ENCODE measurements at places on chromosomes 16 and 17.

- H3K4me3 ChIP-seq, result no peak overlapping the region
- DNase-seq, result no peak
- H3K27ac ChIP-seq, result no peak overlapping the region
- H3K36me3 ChIP-seq, result no peaks in the 10 kb centered on the region
- H3K27me3 ChIP-seq, result no peaks in the 10 kb centered on the region
- H3K4me1 ChIP-seq, result peaks cover 25% of the 10 kb centered on the region
Measured at GRCh38 chr17:78981010-78981888, 1.5 kb upstream of the LGALS3BP start.

GRCh38 chr16:50303605-50304466, 37.5 kb downstream of the ADCY7 start:
- no peak overlapping the region for H3K27ac ChIP-seq
- H3K4me3 ChIP-seq, result no peak overlapping the region
- no peaks in the 10 kb centered on the region for H3K36me3 ChIP-seq
- DNase-seq, result peak; percentile 8

DNA sequence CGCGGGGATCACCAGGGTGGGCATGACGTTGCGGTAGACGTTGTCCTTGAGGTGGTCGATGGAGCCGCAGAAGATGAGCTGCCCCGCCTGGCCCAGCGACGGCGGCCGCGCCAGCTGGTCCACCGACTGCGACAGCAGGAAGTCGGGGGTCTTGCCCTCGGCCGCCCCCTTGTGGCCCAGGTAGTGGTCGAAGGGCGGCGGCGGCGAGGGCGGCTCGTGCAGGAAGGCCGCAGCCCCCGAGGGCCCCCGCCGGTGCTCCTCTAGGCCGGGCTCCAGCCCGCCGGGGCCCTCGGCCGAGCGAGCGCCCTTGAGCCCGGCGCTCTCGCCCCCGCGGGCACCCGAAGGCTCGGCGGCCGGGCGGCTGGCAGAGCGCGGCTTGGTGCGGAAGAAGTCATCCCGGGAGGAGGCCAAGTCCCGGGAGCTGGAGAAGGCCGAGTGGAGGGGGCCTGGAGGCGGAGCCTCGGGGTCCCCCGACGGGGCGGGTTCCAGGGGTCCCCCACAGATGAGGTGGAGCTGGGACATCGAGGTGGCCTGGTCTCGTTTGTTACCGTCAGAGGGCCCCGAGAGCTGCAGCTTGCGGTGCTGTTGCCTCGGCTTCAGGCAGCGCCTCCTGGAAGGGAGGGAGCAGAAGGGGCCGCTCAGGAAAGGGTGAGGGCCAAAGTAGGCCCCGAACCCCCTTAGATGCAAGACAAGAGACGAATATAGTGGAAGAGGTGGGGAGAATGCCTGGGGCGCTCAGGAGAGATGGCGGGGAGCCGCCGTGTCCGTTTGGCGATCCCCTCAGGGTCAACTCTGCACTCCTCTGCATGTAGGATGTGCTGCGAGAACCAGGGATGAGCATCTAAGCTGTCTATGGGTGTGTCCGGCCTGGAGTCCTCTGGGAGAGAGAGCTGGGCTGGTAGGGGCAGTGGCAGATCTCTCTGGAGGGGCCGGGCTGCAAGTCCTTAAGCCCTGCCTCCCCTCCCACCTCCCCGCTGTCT, 8.8 kb downstream of the FAM171A2 start:
- H3K4me3 ChIP-seq, result no peak overlapping the region
- peaks cover 35% of the 10 kb centered on the region for H3K36me3 ChIP-seq
- no peaks in the 10 kb centered on the region for H3K4me1 ChIP-seq
- no peak for DNase-seq
- no peak overlapping the region for H3K27ac ChIP-seq

DNA sequence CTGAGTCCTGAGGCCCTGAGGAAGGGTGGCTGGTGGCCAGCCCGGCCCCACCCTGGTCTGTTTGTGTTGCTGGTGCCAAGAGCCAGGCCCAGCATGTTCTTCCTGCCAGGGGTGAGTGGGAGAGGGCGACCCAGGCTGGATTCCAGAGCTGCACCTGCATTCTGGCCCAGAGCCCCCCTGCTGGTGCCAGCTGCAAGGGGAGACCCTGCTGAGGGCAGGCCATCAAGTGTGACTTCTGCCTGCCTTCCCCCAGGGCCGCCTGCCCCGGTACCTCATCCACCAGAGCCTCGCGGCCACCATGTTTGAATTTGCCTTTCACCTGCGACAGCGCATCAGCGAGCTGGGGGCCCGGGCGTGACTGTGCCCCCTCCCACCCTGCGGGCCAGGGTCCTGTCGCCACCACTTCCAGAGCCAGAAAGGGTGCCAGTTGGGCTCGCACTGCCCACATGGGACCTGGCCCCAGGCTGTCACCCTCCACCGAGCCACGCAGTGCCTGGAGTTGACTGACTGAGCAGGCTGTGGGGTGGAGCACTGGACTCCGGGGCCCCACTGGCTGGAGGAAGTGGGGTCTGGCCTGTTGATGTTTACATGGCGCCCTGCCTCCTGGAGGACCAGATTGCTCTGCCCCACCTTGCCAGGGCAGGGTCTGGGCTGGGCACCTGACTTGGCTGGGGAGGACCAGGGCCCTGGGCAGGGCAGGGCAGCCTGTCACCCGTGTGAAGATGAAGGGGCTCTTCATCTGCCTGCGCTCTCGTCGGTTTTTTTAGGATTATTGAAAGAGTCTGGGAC, 2.4 kb upstream of the TCAP start:
- H3K36me3 ChIP-seq, result peaks cover 6% of the 10 kb centered on the region
- H3K27me3 ChIP-seq, result no peaks in the 10 kb centered on the region
- no peak for DNase-seq
- H3K27ac ChIP-seq, result peak overlapping the region; percentile 96
- H3K4me3 ChIP-seq, result no peak overlapping the region

GRCh38 chr16:66434619-66435430, 7.7 kb downstream of the BEAN1 start:
- H3K27me3 ChIP-seq, result peaks cover 16% of the 10 kb centered on the region
- H3K36me3 ChIP-seq, result no peaks in the 10 kb centered on the region
- H3K4me1 ChIP-seq, result no peaks in the 10 kb centered on the region
- DNase-seq, result no peak

- no peak for DNase-seq
- no peaks in the 10 kb centered on the region for H3K36me3 ChIP-seq
- H3K4me1 ChIP-seq, result peaks cover 38% of the 10 kb centered on the region
- peak overlapping the region; percentile 79 for H3K27ac ChIP-seq
- peak overlapping the region; percentile 61 for H3K4me3 ChIP-seq
Measured at GRCh38 chr16:1781758-1782407, 488 bp downstream of the SPSB3 start.

DNA sequence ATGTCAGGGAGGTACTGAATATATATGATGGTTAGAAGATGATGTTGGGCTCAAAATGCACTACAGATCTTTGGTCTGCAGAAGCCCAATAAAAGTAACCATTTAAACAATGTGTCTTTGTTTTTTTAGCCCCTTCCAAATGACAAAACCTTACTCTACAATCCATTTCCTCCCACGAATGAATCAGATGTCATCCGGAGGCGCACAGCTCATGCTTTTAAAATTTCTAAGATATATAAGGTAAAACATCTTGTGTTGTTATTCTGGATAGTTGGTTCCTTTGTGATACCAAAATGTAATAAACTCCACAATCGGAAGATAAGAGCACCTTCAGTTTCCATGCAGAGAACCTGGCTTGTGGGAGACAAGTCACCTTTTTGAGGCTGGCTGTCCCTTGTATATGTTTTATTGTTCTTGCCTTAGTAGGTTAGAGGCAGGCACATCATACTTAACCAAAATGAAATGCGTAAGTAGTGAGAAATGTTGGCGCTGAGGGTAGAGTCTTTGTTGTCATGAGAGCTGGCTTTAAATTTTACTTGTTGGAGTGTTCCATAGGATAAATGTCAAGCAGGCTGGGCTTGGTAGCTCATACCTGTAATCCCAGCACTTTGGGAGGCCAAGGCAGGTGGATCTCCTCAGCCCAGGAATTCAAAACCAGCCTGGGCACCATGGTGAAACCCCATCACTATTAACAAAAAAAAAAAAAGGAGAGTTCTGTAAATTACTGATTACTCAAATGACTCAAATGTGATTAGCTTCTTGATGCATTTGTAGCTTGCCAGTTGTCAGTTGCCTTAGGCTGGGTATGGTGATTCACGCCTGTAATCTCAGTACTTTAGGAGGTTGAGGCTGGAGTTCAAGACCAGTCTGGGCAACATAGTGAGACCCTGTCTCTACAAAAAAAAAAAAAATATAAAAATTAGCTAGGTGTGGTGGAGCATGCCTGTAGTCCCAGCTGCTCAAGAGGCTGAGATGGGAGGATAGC, 19.7 kb upstream of the SNTB2 start:
- H3K27me3 ChIP-seq, result no peaks in the 10 kb centered on the region
- H3K27ac ChIP-seq, result no peak overlapping the region
- H3K36me3 ChIP-seq, result no peaks in the 10 kb centered on the region

DNA sequence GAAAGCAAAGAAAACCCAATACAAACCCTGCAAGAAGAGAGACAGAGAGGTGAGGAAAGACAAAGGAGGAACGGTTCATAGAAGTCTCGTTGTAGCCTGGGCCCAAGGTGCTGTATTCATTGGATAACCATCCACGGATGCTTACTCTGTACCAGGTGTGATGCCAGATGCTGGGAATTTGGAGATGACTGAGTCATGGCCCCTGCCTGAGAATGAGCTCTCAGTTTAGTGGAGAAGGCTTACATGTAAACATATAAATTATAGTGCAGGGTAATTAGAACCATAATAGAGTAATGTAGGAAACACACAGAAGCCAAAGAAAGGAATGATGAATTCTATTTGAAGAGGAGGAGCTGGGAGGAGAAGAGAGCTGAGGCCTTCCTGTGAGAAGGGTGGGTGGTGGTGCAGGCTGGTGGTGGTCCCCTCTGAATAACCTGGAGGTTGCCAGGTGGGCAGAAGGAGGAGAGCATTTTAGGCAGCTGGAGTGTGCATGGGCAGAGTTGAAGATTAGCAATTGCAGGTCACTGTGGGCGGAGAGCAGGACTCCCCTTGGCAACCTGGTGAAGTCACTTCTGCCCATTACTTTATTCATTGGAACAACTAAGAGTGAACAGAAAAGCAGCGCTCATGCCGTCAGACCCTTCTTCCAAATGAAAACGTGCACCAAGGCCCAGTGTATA, 7.7 kb upstream of the ZG16 start:
- no peak overlapping the region for H3K4me3 ChIP-seq
- H3K4me1 ChIP-seq, result no peaks in the 10 kb centered on the region
- no peaks in the 10 kb centered on the region for H3K36me3 ChIP-seq
- H3K27ac ChIP-seq, result no peak overlapping the region
- H3K27me3 ChIP-seq, result no peaks in the 10 kb centered on the region
- DNase-seq, result no peak

DNA sequence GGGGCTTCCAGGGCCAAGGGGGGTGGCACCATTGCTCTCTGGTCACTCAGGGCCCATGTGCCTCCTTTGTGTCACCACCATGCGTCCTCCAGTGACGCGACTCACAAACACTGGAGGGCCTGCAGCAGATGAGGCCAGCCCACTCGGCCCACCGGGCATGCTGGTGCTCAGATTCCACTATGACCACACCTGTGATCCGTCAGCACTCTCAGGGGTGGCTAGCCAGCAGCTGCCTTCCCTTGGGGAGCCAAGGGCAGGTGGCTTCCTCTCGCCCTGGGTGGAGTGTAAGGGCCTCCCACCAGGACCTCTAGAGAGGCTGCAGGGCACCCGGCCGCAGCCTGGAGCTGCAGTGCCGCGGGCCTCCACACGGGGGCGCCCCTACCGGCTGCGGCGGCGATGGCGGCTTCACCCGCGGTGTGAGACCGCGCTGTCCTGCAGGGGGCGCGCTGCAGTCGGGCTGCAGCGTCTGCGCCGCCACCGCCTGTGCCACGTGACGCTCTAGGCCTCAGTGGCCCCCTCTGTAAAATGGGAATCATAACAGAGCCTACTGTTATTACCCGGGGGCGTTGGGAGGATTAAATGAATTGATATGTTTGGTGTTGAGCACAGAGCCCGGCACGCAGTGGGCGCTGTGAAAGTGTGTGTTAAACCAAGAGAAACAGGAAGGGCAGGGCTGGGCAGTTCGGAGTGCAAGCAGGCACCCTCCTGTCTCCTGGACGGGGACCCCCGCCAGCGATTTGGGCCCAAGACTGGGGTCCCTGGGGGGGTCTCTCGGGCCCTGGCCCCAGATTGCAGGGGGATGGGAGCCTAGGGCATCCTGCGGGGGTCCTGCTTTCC, 192.4 kb upstream of the GSE1 start:
- no peak overlapping the region for H3K4me3 ChIP-seq
- H3K36me3 ChIP-seq, result no peaks in the 10 kb centered on the region

GRCh38 chr16:81066681-81067080, 10.4 kb downstream of the C16orf46 start:
- H3K36me3 ChIP-seq, result no peaks in the 10 kb centered on the region
- no peaks in the 10 kb centered on the region for H3K27me3 ChIP-seq

DNA sequence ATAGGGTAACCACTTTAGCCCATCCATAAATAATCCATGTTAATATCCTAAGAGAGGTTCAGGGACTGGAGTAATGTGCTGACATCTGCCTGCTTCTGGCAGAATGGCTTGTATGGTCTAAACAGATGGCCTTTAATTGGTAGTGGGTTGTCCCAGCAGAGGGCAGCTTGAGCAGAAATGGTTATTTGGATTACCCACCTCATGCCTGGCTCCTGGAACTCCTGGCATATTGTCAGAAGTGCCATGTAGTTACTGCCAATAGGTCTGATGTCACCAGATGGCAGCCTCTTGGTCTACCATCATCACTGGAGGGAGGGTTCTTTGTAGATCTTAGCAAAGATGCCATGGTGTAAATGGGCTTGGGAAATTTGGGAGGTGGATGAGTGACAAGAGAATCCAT, 157.5 kb upstream of the SOX9 start:
- H3K36me3 ChIP-seq, result no peaks in the 10 kb centered on the region
- no peak overlapping the region for H3K4me3 ChIP-seq
- no peaks in the 10 kb centered on the region for H3K27me3 ChIP-seq
- H3K27ac ChIP-seq, result no peak overlapping the region
- DNase-seq, result no peak

- H3K27me3 ChIP-seq, result peaks cover 15% of the 10 kb centered on the region
- H3K36me3 ChIP-seq, result no peaks in the 10 kb centered on the region
- H3K4me3 ChIP-seq, result no peak overlapping the region
Measured at GRCh38 chr17:79501910-79502309, 108.9 kb downstream of the RBFOX3 start.

DNA sequence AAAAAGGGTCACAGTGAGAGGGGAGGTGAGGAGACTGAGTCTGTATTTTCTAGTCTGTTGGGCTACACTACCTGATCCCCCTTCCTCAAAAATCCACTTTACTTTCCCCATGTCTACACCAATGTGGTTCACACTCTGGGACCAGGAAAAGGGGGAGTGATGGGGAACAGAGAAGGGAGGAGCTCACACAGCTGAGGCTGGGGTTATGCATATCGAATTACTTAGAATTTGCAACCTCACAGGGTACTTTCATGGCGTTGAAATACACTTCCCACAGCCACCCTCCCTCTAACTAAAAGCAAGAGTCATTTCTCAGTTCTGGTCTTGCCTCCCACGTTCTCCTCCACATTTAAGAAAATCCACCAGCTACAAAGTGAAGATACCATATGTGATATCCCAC, 14.1 kb downstream of the MAPT start:
- H3K27ac ChIP-seq, result peak overlapping the region; percentile 93
- no peaks in the 10 kb centered on the region for H3K36me3 ChIP-seq
- H3K4me1 ChIP-seq, result peaks cover 59% of the 10 kb centered on the region
- no peak overlapping the region for H3K4me3 ChIP-seq
- no peak for DNase-seq
- H3K27me3 ChIP-seq, result no peaks in the 10 kb centered on the region

GRCh38 chr16:57590654-57591085, 37.8 kb upstream of the ADGRG1 start:
- H3K27me3 ChIP-seq, result no peaks in the 10 kb centered on the region
- no peak overlapping the region for H3K4me3 ChIP-seq
- no peaks in the 10 kb centered on the region for H3K4me1 ChIP-seq
- no peak for DNase-seq

- peaks cover 6% of the 10 kb centered on the region for H3K4me1 ChIP-seq
- H3K27me3 ChIP-seq, result no peaks in the 10 kb centered on the region
- H3K4me3 ChIP-seq, result no peak overlapping the region
- H3K27ac ChIP-seq, result no peak overlapping the region
- DNase-seq, result no peak
- no peaks in the 10 kb centered on the region for H3K36me3 ChIP-seq
Measured at GRCh38 chr16:66682271-66682670, 14.3 kb downstream of the CMTM4 start.

Data from gastrocnemius medialis (tissue), 4 donors.